Colonic mucosa (tissue), 4 donors: ENCODE measurements at places on chromosomes 4 and X. TPM values are rescaled to one million over a fixed set of nuclear protein-coding genes. Genes with fewer than 3 reads are reported as not detected.

Gene PPP2R2C
- total RNA-seq: 0.05 TPM

GRCh38 chr4:138188406-138189084, 53.6 kb downstream of the SLC7A11 start:
- no peaks in the 10 kb centered on the region for H3K27me3 ChIP-seq
- H3K27ac ChIP-seq: no peak overlapping the region
- H3K4me3 ChIP-seq: no peak overlapping the region
- no peak for DNase-seq
- no peaks in the 10 kb centered on the region for H3K4me1 ChIP-seq

Gene BST1
- total RNA-seq: 12.4 TPM

Gene CYP2U1
- total RNA-seq: 4.2 TPM

GRCh38 chrX:67949270-67949669, 405.4 kb downstream of the AR start:
- no peak overlapping the region for H3K27ac ChIP-seq
- no peak overlapping the region for H3K4me3 ChIP-seq
- no peaks in the 10 kb centered on the region for H3K27me3 ChIP-seq
- H3K4me1 ChIP-seq: no peaks in the 10 kb centered on the region

Gene ADGRL3
- 4.4 TPM for total RNA-seq
